Adrenal gland (tissue), 19 donors: ENCODE measurements at places on chromosomes 4 and X. TPM values are rescaled to one million over a fixed set of nuclear protein-coding genes. Genes with fewer than 3 reads are reported as not detected.

Gene ZNF711
- polyA plus RNA-seq: 33.9 TPM

GRCh38 chrX:140949233-140949632 lies 53.2 kb upstream of the SPANXB1 start:
- DNase-seq: no peak

Gene GYPE
- polyA plus RNA-seq: 0.16 TPM

DNA sequence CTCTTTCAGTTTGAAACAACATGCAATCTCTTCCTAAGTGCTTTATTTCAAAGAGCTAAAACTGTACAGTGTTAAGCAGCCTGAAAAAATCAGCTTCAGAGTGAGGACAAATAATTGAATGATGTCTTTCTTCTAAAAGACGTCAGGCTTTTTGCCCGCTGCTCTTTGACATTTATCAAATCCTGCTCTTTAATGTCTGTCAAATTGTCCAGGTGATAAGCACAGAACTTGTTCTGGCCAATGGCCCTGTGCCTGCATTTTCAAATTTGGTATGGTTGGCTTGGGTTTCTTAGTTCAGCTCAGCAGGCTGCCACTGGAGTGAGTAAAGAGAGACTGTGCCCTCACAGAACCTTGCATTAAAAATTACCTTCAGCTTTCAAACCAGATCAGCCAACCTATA lies 712.9 kb upstream of the LCORL start:
- no peak for DNase-seq

Gene INTS12
- polyA plus RNA-seq: 11.3 TPM

- peak; percentile 75 for DNase-seq
These were observed 751 bp upstream of the RGS12 start for GRCh38 chr4:3291969-3292570.
